CMK (cell line): ENCODE measurements at places on chromosomes 4 and X.

DNA sequence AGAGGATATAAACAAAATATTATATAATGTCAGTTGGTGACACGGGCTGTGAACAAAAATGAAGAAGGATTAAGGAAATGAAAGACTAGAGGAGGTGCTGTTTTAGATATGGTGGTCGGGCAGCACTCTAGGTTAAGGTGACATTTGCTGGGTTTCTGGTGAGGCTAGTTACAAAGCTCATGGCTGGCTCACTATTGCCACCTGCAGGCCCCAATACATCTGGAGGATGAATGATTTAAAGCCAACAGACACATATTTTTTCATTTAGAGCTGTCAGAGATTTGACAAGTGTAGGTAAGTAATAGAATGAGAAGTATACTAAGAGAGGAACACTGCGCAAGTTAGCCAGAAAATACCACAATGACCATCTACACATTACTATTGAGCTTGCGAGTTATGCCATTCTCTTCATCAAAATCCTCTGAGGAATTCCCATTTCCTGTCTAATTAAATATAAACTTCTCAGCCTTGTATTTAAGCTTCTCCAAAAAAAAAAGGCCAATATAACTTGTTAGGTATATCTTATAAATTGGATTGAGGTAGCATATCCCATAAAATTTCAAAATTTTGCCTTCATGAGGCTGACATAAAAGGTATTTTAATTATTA, 6.4 kb upstream of the FGG start:
- DNase-seq: no peak

DNA sequence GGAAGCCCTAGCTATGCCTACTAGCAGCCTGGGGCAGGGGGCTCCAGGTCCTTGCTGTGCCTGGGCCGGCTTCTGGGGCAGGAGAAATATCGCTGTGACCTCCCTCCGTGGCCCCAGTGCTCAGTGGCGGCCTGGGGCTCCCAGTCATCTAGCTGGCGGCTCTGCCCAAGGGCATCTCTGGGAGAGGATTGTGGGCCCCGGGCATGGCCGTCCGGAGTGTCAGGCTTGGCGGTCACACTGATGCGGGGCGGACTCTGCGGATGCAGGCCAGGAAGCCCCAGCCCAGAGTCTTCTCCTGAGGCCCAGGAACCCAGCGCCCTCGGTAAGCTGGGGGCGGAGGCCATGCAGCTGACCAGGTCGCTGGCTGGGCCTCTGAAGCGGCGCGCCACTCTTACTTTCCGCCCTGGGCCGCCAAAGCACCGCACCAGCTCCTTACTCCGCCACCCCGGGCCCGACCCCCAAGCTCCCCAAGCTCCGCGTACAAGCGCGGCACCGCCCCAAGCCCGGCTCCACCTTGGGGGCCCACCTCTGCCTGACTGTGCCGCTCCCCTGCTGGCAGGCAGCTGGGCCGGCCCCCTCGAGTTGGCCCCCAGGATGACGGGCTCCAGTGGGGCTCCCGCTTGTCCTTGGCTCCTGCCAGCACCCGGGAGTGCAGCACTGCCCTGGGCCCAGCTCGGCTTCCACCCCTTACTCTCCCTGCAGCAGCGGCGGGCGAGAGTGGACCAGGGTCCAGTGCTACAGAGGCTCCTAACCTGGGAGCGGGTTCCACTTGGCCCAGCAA, 720.0 kb downstream of the PCDH18 start:
- no peak for DNase-seq

GRCh38 chr4:102627831-102628523, 126.8 kb downstream of the NFKB1 start:
- no peak for DNase-seq

DNA sequence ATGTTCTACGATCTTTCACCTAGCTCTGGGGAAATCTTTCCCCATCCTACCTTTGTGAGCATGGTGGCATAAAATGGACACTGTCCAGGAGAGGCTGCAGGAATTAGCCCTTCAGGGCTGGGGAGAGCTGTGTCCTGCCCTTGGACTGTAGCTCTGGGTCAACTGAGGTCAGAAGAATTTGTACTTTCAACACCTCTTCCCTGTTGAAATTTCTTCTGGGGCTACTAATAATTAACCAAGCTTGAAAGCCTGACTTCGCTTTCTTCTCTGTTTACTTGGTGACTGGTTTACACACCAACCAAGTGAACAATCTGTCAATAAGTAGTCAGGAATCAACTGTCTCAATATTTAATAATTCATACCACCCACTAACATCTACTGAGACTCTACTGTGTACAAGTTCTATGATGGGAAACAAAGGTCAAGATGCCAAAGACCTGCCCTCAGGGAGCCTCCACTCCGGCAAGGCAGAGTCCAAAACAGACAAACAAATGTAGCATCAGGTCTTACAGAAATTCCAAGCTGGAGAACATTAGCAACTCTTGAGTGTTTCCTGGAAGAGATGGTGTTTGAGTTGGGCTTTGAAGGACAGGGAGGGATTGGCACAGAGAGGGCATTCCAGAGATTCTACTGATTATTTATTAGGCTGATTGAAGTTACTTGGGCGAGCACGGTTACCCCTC, 113.1 kb downstream of the ENPP6 start:
- DNase-seq: no peak

DNA sequence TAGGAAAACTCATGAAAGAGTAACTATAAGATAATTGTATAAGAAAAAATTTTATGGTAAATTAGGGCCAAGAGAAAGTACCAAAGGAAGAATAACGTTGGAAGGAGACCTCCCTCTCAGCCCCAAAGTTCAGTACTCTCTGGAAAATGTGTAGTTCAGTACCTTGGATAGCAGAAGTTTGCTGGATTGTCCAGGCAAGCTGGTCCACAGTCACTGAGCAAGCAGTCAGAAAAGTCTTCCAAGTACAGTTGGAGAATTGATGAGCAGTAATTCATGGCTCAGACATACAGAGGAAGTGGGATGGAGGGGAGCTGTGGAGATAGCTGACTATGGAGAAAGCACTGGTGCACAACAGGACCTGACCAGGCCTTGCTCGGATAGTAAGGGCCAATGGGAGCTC, 598.2 kb upstream of the NDST4 start:
- no peak for DNase-seq

- DNase-seq: no peak
Observed at GRCh38 chr4:3192188-3192587, 56.8 kb upstream of the MSANTD1 start.

DNA sequence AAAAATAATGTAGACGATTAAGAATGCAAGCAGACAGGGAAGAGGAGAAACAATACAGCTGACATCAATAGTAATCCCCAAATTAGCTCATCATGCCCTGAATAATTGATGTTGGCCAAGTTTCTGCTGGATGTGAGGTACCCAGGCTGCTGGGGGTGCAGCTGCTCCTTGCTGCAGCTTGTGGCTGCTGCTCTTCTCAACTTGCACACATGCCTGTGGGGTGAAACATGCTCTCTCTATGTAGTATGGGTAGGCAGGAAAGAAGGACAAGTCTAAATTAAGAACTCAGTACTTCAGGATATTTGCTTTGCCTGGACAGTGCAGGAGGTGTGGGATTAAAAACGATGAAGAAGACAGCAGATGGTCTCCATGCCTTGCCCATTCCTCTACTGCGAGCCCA, 16.7 kb downstream of the EDA2R start:
- DNase-seq: no peak

GRCh38 chr4:3436048-3436797, 5.5 kb upstream of the HGFAC start:
- no peak for DNase-seq

DNA sequence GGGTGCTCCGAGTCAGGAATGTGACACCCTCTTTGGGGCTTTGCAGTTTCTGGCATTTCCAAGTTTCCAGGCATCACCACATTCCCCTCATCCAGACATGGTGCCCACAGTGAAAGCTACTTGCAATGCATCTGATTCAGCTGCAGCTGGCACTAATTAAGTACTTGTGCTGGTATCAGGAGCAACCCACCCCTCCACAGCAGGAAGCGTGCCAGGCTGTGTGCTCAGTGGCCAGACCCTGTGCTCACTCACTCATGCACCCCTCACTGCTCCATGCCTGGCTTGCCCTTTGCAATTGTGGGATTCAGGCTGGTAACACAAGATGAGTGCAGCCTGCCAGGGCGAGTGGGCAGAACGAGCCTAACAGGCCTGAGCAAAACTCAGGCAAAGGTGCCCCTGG, 271.2 kb downstream of the EPHA5 start:
- DNase-seq: no peak

- DNase-seq: no peak
Observed at GRCh38 chr4:113555868-113556267, 205.7 kb downstream of the CAMK2D start.

DNA sequence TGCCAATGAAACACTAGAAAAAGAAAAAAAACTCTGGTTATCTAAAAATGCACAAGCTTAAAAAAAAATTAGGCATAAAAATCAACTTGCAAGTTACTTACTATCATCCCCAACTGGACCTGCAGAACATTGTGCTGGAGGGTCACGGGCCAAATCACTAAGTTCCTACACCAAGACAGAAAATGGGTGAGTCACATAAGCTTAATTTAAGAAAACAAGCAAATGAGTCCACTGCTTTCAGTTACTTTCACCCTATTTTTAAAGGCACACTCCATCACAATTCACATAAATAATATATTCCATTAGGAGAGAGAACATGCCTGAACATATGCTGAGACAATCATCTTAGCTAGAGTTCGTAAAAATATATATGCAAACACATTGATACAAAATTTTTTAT, 17.7 kb downstream of the UBE2D3 start:
- DNase-seq: no peak

GRCh38 chr4:95551653-95552052, 2.9 kb upstream of the UNC5C start:
- no peak for DNase-seq

DNA sequence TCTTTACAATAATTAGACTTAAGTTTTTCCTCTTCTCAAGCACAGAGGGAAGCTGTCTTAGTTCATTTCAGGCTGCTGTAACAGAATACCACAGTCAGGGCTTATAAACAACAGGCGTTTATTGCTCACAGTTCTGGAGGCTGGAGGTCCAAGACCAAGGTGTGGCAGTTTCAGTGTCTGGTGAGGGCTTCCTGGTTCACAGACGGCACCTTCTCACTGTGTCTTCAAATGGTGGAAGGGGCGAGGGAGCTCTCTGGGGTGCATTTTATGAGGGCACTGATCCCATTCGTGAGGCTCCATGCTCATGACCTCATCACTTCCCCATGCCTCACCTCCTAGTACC, 115.7 kb upstream of the MXRA5 start:
- no peak for DNase-seq

- no peak for DNase-seq
Observed at GRCh38 chr4:87933337-87933736, 42.2 kb upstream of the SPP1 start.

- no peak for DNase-seq
Observed at GRCh38 chrX:48939524-48940228, 17.7 kb downstream of the OTUD5 start.

- DNase-seq: no peak
Observed at GRCh38 chr4:152652102-152652501, 27.7 kb downstream of the TMEM154 start.

GRCh38 chrX:124045109-124045508, 83.6 kb downstream of the STAG2 start:
- DNase-seq: no peak

- DNase-seq: no peak
Observed at GRCh38 chr4:10421344-10422055, 35.7 kb downstream of the ZNF518B start.

DNA sequence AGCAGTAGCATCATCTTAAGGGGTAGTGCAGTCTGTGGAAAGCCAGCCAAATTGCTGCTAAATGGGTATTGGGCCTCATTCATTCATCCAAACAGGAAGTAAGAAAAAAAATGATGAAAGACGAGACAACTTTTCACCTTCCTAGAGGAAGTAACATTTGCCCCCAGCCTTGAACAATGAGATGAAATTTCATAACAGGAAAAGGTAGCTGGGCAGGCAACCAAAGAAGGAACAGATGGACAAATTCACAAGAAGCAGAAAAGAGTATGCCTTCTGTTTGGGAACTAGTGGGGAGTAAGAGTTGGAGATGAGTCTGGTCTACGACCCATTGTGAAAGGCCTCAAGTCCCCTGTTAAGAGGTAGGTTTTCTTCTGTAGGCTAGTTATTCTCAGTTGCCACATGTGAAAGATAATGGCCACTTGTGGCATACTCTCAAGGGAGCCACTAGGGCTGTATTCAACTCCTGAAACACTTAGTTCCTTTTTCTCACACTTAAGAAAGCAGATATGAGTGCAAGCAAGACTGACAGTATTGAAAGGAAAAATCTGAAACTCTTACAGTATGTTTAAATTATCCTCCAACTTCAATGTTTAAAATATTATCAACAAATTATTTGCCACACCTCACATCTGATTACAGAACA, 190.4 kb downstream of the AR start:
- no peak for DNase-seq

GRCh38 chrX:41720125-41720779, 3.7 kb upstream of the GPR82 start:
- DNase-seq: no peak

DNA sequence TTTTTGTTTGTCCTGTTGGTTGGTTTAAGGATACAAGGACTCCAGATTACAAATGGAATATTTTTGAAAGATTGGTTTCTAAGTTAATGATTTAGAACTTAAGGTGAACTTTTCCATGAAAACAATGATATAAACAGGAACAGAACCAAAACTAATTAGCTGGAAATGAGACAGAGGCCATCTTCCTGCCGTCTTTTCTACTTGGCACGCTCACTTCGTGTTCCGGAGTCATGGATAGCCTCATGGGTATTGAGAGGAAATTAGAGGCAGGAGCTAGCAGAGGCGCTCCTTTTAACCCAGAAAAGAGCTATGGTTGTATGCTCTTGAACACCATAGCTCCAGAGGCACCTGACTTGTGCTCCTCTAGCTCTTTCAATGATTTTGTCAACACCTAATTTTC, 2.4 kb downstream of the FAM241A start:
- DNase-seq: no peak

DNA sequence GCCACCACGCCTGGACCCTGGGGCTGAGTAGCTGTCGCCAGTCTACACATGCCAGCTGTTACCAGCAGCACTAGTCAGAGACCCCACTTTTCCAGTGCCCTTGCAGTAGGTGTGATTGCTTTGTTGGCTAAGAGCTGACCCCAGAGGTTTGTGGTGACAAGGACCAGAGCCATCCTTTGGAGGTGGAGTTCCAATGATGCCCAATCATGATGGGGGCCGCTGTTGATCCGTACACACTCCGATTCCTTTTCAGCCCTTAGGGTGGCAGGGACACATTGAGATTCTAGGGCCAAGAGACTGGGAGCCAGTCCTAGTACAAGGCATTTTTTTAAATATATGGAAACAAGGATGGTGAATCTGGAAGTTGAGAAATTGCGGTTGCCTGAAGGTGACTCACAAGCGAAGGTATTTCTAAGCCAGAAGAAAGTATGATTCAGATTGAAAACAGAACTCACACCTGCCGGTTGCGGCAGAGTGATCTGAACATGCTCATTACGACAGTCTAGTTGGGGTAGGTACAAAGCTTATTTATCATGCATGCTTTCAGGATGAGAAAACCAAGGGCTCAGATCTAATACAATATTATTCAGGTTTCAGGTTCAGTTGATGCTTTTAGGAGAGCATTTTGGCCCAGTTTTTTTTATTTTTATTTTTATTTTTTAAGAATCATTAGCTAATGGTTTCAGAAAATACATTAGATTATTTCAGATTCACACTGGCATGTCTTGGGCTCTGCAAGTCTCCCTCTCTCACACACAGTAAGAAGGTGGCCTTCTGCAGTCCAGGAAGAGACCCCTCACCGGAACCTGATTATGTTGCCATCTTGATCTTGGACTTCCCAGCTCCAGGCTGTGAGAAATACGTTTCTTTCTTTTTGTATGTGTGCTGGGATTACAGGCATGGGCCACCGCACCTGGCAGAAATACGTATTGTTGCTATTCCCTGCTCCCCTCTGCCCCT, 43.4 kb downstream of the SHROOM2 start:
- DNase-seq: no peak

- no peak for DNase-seq
Observed at GRCh38 chrX:68443155-68443868, 10.0 kb upstream of the OPHN1 start.
